ENCODE measurements at places on chromosomes 1 and 21. TPM values are rescaled to one million over a fixed set of nuclear protein-coding genes. Genes with fewer than 3 reads are reported as not detected.
A peak's percentile ranks its signal among the peaks of the same experiment; 100 is the strongest.

GRCh38 chr1:184101141-184101540 is 49.6 kb downstream of the TSEN15 start:
- no peak for DNase-seq

Gene CELA3B
- total RNA-seq = not detected

DNA sequence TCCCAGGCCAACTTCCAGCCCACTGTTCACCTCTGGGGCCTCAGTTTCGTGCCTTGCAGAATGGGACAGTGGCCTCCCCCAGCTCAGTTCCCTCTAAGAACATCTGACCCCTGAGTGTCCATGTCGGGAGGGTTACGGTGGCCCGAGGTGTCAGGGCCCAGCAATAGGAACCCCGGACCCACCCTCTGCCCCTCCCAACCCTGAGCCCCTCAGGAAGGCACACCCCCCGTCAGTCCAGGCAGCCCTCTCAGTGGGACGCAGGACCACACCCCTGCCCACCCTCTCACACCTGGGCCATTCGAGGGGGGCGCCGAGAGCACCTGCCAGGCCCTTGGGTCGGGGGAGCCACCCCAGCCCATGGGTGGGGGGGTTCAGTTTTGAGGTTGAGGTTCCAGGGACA is 447 bp downstream of the TTC34 start:
- no peak for DNase-seq

DNA sequence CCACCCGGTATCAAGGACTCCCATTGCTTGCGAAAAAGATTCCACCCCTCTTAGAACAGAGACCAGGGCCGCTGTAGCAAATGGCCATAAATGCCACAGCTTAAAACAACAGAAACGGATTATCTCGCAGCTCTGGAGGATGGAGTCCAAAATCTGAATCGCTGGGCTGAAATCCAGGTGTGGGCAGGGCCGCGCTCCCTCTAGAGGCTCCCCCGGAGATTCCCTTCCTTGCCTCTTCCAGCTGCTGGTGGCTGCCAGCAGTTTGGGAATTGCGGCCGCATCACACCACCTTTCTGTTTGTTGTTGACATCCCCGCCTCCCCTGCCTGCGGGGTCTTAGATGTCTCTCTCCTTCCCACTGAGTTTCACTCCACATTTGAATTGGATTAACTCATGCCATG is 15.6 kb downstream of the PDE9A start:
- DNase-seq = no peak

GRCh38 chr1:154864189-154864975 is 5.7 kb downstream of the KCNN3 start:
- no peak for DNase-seq

- peak; percentile 23 for DNase-seq
These were observed 14.3 kb upstream of the MUL1 start for GRCh38 chr1:20521960-20522861.

Gene SEC16B
- 0.35 TPM for total RNA-seq

DNA sequence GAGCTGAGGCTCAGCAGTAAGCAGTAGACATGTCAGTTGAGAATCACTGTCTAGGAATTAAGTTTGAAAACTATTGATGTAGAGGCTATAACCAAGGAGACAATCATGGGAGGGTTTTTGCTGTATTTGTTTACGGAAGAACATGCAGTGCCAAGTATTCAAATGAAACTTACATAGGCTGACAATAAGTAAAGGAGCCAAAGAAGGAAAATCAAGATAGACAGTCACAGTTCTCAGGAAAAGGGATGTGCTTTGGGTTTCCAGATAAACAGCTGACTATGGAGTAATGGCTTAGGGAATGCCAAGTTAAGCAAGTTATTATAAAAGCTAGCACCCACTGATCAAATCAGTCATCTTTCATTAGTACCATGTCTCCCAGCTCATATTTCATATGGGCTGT is 21.5 kb downstream of the GNG12 start:
- no peak for DNase-seq

DNA sequence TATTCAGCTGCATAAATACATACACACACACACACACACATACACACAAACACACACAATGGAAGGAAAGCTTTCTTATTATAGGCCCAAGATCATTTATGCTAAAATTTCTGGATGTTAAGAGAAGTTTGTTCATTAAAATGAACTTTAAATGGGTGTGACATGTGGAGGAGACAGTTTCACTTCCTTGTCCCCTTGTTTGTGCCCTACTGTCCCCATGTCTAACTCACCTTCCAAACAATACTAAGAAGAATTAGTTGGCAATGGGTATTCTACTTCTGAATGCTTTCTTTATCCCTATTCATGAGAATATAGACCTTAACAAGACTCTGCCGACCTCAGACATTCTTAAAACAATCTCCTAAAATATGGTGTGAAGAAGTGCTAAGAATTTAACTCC is 63.5 kb upstream of the NRIP1 start:
- DNase-seq = no peak

Gene UQCRH
- total RNA-seq = 431 TPM

DNA sequence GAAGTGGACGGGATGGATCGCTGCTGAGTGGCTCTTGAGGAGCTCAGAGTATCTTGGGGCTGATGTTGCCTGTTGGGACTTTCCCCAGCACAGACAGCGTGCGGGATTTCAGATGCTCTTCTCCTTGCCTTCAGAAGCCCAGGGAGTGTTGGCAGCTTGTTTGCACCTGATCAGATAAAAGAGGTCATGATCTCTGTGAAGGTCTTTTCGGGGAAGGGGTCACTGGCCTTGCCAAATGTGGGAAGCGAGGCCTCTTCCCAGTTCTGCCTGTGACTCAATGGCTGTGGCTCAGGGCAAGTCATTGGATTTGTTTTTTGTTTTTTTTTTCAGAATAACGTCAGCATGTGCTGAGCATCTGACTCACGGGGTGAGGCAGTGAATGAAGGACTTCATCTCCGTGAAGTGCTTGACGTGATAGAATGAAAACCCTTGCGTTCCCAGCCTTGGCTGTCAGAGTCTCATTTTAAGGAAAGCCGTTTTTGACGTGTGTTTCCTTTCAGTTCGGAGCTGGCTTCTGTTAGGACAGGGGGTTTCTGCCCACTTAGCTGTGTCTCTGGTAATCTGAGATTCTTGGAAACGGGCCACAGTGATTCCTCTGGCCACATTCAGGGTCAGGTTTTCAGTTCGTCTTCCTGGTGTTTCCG is 46.7 kb downstream of the GALNT2 start:
- peak; percentile 72 for DNase-seq

Gene FCRL5
- not detected for total RNA-seq

- DNase-seq = peak; percentile 100
These were observed at the start of the genes CCT3 and TSACC for GRCh38 chr1:156338180-156338976. TSS of gene CCT3 (minus strand) at chr1:156338292. CDS start at chr1:156338184, 108 bp downstream. TSS of gene TSACC (plus strand) at chr1:156338526. CDS start at chr1:156339758, 1,232 bp downstream.
